Activated CD8-positive, alpha-beta T cell treated with anti-CD3 and anti-CD28 coated beads, Interleukin-2, amount 10 ng/mL, durations not matched to agents 7 days and 5 days (primary cell): ENCODE measurements at places on chromosomes 7 and 10. TPM values are rescaled to one million over a fixed set of nuclear protein-coding genes. Genes with fewer than 3 reads are reported as not detected.

EZH2 gene
- total RNA-seq: 118 TPM

DNA sequence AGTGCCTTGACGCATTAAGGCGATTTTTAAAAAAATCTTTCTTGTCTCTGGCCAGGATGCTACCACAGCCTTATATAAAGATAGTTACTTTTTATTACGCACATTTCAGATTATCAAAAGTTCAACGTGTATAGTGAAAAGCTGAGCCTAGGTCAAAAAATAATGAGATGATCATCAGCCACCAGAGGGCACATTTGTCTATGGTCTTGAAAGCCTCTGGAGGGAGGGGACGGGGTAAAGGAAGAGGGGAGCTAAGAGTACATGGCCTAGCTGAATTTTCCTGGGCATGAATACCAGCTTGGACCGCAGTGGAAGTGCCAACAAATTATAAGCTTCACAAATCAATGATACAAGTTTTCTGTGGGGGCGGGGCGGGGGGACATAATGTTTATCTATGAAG is 285.9 kb upstream of the SMIM30 start:
- peak overlapping the region; percentile 55 for H3K27ac ChIP-seq
- no peaks in the 10 kb centered on the region for H3K4me1 ChIP-seq
- DNase-seq: no peak
- H3K27me3 ChIP-seq: no peaks in the 10 kb centered on the region
- no peaks in the 10 kb centered on the region for H3K36me3 ChIP-seq
- H3K4me3 ChIP-seq: no peak overlapping the region

GIMAP7 gene
- total RNA-seq: 134 TPM

- peaks cover 2% of the 10 kb centered on the region for H3K4me1 ChIP-seq
- no peak overlapping the region for H3K27ac ChIP-seq
- H3K36me3 ChIP-seq: no peaks in the 10 kb centered on the region
- H3K27me3 ChIP-seq: no peaks in the 10 kb centered on the region
- no peak overlapping the region for H3K4me3 ChIP-seq
- DNase-seq: no peak
These were observed 59.6 kb downstream of the ZRANB1 start for GRCh38 chr10:125001313-125002046.

DNA sequence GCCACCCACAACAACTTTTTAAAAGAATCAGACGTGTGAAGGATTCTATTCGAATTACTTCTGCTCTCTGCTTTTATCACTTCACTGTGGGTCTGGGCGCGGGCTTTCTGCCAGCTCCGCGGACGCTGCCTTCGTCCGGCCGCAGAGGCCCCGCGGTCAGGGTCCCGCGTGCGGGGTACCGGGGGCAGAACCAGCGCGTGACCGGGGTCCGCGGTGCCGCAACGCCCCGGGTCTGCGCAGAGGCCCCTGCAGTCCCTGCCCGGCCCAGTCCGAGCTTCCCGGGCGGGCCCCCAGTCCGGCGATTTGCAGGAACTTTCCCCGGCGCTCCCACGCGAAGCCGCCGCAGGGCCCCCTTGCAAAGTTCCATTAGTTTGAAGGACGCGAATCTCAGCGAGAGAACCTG is 461 bp upstream of the HTRA1 start:
- DNase-seq: no peak
- H3K36me3 ChIP-seq: no peaks in the 10 kb centered on the region
- H3K27me3 ChIP-seq: peaks cover 71% of the 10 kb centered on the region

DNA sequence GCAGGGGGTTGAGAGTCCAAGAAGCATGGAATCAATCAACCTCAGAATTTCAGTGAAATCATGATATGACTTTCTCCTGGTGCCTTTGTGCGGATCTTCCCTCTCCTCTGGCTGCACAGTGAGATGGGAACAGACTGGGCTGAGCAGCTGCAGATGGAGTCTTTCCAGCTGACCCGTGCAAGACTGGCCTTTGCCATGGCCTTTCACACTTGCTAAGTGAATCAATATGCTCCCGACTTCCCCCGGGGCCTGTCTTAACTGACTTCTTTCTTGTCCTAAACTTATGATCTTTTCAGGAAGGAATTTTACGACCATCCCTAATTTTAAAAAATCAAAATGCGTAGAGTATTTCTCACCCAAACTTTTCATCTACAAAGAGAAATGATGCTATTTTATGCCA is 469.9 kb downstream of the GALNT17 start:
- DNase-seq: no peak
- no peak overlapping the region for H3K4me3 ChIP-seq
- no peaks in the 10 kb centered on the region for H3K27me3 ChIP-seq
- no peaks in the 10 kb centered on the region for H3K4me1 ChIP-seq

MINPP1 gene
- total RNA-seq: 8.0 TPM

GRCh38 chr7:130273081-130273932 is 6.6 kb downstream of the CPA2 start:
- H3K36me3 ChIP-seq: no peaks in the 10 kb centered on the region
- DNase-seq: peak; percentile 24
- H3K27me3 ChIP-seq: peaks cover 6% of the 10 kb centered on the region
- H3K4me3 ChIP-seq: peak overlapping the region; percentile 42

GRCh38 chr7:84492098-84493034 is 297.8 kb upstream of the SEMA3A start:
- H3K4me1 ChIP-seq: no peaks in the 10 kb centered on the region
- DNase-seq: no peak
- H3K27ac ChIP-seq: no peak overlapping the region
- H3K27me3 ChIP-seq: no peaks in the 10 kb centered on the region
- H3K4me3 ChIP-seq: no peak overlapping the region

- H3K4me3 ChIP-seq: no peak overlapping the region
- H3K36me3 ChIP-seq: no peaks in the 10 kb centered on the region
- no peak for DNase-seq
- no peaks in the 10 kb centered on the region for H3K4me1 ChIP-seq
- H3K27ac ChIP-seq: no peak overlapping the region
These were observed 75.0 kb downstream of the RHOBTB1 start for GRCh38 chr10:60868946-60869345.

DNA sequence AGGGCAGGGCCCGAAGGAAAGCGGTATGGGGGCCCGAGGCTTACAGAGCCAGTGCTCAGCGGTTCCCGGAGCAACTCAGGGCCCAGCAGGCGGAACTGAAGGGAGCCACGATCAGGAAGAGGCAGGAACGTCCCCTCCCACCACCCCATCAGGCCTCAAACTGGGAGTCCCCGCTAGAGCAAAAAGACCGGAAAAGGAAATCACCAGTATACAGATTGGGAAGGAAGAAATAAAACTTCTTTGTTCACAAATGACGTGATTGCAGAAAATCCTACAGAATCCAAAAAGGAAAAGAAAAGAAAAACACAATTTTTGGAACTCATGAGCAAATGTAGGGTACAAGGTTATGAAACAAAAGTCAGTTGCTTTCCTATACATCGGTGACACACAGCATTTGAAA is 21.6 kb upstream of the ZFAND2A start:
- no peak overlapping the region for H3K27ac ChIP-seq
- H3K4me3 ChIP-seq: no peak overlapping the region

DNA sequence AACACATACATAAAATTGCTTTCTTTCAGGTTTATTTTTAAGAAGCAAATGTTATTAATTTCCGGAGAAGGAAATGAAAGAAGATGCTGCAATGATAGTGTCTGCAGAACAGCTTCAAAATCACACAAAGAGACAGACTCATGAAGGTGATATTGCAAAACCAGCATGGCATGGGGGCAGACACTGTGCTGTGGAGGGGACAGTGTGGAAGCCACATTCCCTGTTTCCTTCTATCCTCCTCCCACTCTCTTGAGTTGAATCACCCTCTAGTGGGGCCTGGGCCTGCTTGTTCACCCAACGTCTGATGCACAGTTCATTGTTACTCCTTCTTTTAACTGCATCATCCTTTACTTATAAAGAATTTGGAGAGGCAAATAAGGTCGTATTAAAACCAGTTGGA is 104.0 kb upstream of the INSIG1 start:
- DNase-seq: no peak
- no peak overlapping the region for H3K27ac ChIP-seq

- H3K4me3 ChIP-seq: no peak overlapping the region
- DNase-seq: no peak
- no peaks in the 10 kb centered on the region for H3K36me3 ChIP-seq
These were observed 138.0 kb downstream of the DYNC1I1 start for GRCh38 chr7:95910341-95910740.

GRCh38 chr10:6916601-6917000 is 336.5 kb upstream of the PRKCQ start:
- H3K36me3 ChIP-seq: no peaks in the 10 kb centered on the region
- H3K27me3 ChIP-seq: peaks cover 3% of the 10 kb centered on the region
- DNase-seq: no peak
- no peak overlapping the region for H3K4me3 ChIP-seq

DNA sequence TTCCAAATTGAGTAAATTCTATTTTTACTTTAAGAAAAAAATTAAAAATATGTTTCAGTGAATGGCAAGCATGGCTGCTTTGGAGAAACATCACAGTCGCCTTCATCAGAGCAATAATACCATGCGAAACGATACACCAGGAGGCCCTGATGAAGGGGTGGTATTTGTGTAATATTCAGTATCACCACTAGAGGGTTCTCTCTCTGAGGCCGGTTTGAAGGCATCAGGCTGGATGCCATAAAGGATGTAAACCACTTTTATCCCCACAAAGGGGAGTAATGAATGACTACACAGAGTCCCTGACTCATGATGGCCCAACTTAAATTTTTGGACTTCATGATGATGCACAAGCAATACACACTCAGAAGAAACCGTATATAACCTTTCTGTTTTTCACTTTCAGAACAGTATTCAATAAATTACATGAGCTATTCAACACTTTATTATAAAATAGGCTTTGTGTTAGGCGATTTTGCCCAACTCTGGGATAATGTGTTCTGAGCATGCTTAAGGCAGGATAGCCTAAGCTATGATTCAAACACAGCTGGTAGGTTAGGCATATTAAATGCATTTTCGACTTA is 95.5 kb downstream of the PPP1R17 start:
- no peaks in the 10 kb centered on the region for H3K36me3 ChIP-seq
- no peaks in the 10 kb centered on the region for H3K4me1 ChIP-seq
- no peaks in the 10 kb centered on the region for H3K27me3 ChIP-seq
- DNase-seq: peak; percentile 21
- no peak overlapping the region for H3K27ac ChIP-seq
- no peak overlapping the region for H3K4me3 ChIP-seq

NODAL gene
- not detected for total RNA-seq

- no peaks in the 10 kb centered on the region for H3K4me1 ChIP-seq
- no peak overlapping the region for H3K4me3 ChIP-seq
- no peak overlapping the region for H3K27ac ChIP-seq
- peaks cover 16% of the 10 kb centered on the region for H3K27me3 ChIP-seq
These were observed 7.2 kb upstream of the RALA start for GRCh38 chr7:39616138-39616537.

DNA sequence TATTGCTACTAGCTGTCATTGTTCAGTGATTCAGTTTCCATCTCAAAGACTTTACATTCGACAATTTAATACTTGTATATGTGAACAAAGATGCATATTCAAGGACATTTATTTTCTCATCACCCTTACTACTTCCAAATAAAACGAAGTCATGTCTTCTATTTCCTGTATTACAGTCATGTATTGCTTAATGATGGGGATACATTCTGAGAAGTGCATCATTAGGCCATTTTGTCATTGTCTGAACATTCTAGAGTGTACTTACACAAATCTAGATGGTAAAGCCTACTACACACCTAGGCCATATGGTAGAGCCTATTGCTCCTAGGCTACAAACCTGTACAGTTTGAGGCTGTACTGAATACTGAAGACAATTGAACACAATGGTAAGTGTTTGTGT is 6.5 kb downstream of the C10orf95 start:
- H3K27ac ChIP-seq: no peak overlapping the region
- peaks cover 17% of the 10 kb centered on the region for H3K4me1 ChIP-seq
- peaks cover 6% of the 10 kb centered on the region for H3K36me3 ChIP-seq

CLEC2L gene
- total RNA-seq: not detected

FBXL13 gene
- total RNA-seq: 0.34 TPM
